ENCODE measurements at places on chromosomes 7 and 10.

DNA sequence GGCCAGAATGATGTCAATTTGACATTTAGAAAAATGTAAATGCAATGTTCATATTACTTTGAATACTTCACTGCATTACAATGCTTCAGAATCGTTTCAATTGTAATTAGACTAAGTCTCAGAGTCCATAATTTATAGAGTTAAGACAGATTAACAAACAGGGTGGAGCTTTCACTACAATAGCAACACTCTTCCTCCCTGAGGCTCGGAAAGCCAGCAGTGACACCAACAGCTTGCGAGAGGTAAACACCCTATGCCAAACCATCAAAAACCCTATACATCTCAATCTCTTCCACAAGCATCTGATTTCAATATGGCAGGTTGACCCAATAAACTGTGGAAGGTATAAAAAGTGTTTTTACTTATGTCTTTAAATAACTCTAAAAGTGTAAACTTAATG lies 72.2 kb downstream of the DOCK4 start:
- no peak for DNase-seq

GRCh38 chr10:76082956-76083355 lies 651.5 kb downstream of the LRMDA start:
- no peak for DNase-seq

DNA sequence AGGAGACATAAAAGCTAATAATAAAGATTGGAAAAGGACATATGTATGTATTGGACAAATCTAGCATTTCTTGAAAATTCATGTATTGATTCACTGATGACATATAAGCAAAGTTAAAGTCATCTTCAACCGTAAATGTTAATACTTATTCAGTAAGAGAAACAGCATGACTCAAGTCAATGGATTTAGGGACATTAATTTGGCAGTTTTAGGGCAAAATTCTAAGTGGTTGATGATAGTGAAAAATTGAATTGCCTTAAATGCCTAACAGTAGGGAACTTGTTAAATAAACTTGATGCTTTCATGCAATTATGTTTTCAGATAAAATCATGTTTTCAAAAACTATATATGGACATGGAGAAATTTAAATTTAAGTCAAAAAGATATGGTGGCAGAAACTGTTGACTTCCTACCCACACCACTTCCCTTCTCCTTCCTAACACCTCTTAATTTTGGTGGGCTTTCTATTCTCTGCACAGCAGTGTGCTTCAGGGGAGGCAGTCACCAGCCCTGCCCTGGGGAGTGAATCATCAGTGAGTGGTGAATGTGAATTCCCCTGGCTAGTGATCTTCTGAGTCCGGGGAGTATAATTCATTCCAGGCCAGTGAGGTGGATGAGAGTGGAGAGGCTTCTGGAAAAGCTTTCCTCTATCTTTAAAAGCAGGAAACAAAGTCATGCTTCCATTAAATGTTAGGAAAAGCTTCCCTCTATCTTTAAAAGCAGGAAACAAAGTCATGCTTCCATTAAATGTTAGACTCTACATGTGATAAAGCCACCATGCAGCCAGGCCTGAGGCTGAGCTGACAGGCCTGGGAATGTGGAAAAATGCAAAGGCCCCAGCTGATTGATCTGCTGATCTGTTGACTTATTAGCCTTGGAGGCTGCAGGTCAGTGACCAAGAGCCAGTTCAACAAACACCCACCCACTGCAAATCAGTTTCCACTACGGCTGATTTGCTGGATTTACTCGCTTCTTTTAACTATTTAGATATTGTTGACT lies 25.2 kb upstream of the ITGB1 start:
- no peak for DNase-seq

DNA sequence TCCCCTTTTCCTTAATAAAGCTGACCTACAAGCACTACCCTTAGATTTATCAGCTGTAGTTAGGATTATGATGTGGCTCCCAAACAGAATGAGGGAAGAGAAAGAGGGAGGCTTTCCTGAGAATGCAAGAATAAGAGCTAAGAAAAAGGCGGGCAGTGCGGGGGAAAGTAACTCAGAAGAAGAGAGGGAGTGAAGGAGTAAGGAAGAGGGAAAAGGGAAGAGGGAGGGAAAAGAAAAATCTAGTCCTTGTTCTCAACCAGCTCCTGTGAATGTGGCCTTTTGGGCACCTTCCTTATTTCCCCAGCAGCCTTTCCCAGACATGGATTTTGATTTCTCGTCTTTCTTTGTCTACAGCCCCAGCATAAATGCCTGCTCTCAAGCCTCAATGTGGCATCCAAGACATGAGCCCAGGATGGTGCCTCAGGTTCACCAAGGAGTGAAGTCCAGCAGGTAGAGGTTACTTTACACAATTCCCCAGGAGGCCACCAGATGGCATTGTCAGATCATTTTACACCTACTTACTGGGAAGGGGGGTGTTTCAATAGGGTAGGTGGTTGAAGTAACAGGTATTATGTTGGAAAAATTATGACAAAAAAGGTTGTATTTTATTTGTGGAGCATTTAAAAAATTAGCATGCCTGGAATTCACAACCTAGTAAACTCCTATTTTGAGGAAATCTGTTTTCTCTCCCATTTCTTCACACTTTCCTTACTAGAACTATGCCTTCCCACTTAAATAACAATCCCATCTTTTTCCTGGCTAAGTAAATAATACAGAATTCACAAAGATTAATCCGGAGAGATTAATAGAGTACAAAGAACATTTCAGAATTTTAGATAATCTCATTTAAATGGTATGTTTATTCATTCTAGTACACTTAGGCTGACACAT lies 106.5 kb downstream of the HTR7 start:
- DNase-seq, result no peak

- DNase-seq, result no peak
Measured at GRCh38 chr7:92848851-92849250, 12.5 kb upstream of the CDK6 start.

DNA sequence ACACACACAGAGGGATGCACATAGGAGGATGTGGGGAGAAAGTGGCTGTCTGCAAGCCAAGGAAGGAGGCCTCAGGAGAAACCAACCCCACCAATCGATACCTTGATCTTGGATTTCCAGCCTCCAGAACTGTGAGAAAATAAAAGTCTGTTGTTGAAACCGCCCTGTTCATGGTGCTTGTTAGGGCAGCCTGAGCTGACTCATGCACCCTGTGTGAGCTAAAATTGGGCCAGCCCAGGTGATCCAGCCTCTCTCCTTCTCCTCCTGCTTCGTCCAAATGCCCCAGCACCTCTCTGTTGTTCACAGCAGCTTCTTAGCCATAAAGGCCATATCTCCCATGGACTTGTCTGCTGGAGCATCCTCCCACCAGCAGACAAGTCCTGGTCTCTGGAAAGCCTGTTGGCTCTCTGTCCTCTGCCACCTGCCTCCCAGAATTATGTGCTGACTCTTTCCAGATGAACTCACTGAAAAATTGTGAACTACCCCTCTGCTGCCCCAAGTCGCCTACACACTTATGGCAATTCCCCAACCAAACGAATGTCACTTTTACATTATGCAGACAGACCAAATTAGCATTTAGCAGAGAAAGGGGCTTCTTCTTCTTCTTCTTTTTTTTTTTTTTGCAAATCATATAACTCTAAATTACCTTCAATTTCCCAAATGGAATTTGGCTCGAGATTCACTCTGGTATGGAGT lies 30.2 kb upstream of the CARD11 start:
- DNase-seq, result no peak

DNA sequence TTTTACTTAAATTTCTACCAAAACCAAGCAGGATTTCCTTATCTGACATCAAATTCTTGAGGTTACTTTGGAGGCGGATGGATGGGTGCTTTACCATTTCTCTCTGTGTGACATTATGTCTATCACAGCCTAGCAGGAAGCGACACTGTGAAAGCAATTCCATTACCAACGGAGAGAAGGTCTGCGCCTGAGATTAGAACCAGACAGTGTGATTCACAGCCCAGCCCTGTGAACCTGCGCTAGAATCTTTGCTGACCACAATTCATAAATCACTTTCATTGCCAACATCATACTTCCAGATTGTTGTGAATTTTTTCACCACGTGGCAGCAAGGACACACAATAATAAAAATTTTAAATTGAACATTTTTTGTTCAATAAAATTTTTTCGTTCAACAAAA lies 126.5 kb downstream of the CUBN start:
- no peak for DNase-seq

GRCh38 chr7:52360541-52360940 lies 674.9 kb upstream of the POM121L12 start:
- no peak for DNase-seq

DNA sequence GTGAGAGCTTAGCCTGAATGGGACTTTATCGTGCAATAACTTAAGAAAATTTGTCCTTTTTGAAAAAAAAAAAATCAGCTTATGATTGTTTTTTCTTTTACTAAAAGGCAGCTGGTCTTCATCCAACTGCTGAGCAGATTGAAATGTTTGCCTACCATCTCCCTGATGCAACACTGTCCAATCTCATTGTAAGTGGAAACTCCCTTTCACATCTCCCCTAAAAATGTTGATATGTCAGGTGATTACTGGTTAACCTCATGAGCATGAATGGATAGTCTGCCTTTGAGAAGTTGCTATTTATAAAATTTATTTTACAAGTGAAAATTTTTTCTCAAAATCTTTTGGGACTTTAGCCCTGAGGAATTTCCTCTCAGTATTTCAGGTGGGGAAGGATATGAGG lies 17.8 kb upstream of the HKDC1 start:
- no peak for DNase-seq

GRCh38 chr10:129330211-129330610 lies 136.8 kb upstream of the MGMT start:
- DNase-seq, result no peak
